Esophagus squamous epithelium (tissue), 5 donors: ENCODE measurements at places on chromosomes 7 and 10.

DNA sequence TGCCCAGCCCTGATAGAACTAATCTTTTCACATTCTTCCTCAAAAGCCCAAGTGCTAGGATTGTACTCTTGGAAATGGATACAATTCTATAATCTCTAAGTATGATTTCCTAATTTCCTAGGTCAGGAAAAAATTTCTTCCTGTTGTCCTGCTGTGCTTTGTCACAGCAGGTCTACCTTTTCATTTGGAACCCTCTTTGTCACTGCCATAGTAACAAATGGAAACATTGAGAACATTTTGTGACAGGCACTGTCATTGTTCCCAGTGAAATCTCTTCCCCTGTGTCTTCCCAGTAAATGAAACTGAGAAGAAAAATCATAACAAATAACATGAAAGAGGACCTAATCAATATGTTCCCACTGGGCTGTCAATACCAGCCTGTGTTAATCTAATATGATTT, 150.9 kb upstream of the KAT6B start:
- DNase-seq = no peak
- no peak overlapping the region for H3K4me3 ChIP-seq
- H3K27ac ChIP-seq = no peak overlapping the region
- no peaks in the 10 kb centered on the region for H3K36me3 ChIP-seq

DNA sequence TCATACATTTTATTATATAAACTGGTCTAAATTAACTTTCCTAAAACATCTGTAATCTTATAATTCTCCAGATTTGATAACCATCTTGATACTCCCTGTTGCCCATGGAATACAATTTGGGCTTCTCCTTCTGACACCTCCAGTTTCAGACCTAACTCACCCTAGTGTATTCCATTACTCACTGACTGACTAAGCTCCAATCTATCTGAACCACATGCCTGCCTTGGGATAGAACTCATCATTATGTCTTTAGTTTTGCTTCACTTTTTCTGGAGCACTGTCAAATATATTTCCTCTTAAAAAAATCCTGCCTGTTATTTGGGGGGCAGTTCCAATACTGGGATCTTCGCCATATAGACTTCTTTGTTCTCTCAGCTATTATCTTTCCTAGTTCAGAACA, 4.9 kb upstream of the FOXP2 start:
- no peak overlapping the region for H3K27ac ChIP-seq
- peaks cover 3% of the 10 kb centered on the region for H3K4me1 ChIP-seq
- no peaks in the 10 kb centered on the region for H3K27me3 ChIP-seq
- H3K36me3 ChIP-seq = no peaks in the 10 kb centered on the region
- no peak for DNase-seq

DNA sequence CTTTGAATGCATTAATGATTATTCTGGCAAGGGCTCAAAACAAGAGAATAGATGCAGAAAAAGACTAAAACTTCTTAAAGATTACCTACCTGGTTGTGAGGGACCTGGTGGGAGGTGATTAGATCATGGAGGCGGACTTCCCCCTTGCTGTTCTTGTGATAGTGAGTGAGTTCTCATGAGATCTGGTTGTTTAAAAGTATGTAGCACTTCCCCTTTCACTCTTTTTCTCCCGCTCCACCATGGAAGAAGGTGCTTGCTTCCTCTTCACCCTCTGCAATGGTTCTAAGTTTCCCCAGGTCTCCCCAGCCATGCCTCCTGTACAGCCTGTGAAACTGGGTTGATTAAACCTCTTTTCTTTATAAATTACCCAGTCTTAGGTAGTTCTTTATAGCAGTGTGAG, 226.6 kb downstream of the ARHGAP12 start:
- no peaks in the 10 kb centered on the region for H3K36me3 ChIP-seq
- no peak for DNase-seq
- H3K4me1 ChIP-seq = peaks cover 73% of the 10 kb centered on the region
- H3K27me3 ChIP-seq = no peaks in the 10 kb centered on the region
- H3K27ac ChIP-seq = peak overlapping the region; percentile 85

GRCh38 chr10:46317370-46317769, 30.6 kb downstream of the ANTXRL start:
- H3K27ac ChIP-seq = no peak overlapping the region
- H3K36me3 ChIP-seq = no peaks in the 10 kb centered on the region

DNA sequence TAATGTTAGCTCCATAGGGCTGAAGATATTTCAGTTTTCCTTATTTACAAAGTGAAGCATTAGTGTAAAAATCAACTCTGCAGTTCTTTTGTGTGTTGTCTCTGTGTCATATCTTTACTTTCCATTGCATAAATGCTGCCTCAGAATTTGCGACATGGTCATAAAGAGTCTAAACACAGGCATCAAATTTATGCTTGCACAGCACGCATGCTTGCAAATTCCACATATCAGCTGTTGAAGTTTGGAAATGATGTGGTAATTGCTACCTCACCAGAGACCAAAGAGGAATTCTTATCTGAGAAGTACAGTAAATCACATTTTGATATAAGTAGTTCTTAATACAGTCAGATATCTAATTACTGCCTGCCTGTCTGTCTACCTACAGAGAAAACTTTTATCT, 348.2 kb upstream of the GRM3 start:
- H3K27me3 ChIP-seq = no peaks in the 10 kb centered on the region
- H3K36me3 ChIP-seq = no peaks in the 10 kb centered on the region
- H3K4me3 ChIP-seq = no peak overlapping the region
- no peaks in the 10 kb centered on the region for H3K4me1 ChIP-seq
- H3K27ac ChIP-seq = no peak overlapping the region

- H3K4me3 ChIP-seq = no peak overlapping the region
- H3K27me3 ChIP-seq = peaks cover 10% of the 10 kb centered on the region
- no peaks in the 10 kb centered on the region for H3K36me3 ChIP-seq
- no peak for DNase-seq
Measured at GRCh38 chr10:78604286-78604685, 464.5 kb upstream of the ZMIZ1 start.

DNA sequence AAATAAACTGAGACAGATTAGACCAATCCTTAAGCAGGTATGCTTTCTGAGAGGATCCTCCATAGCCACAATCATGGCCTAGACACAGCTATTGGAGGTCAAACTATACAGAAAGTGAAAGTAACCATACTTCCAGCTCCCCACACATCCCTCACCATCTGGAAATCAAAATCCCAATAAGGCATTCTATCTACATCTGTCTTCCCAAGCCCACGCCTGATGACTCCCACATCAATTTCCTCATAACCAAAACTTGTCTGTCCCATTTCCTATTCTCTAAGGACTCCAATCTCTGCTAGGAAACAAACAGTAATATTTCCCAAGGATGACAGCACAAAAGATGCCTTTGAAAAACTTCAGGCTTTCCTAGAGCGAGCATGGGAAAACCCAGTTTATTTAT, 247.3 kb upstream of the HPS1 start:
- H3K4me1 ChIP-seq = no peaks in the 10 kb centered on the region
- H3K36me3 ChIP-seq = no peaks in the 10 kb centered on the region
- H3K4me3 ChIP-seq = no peak overlapping the region
- H3K27me3 ChIP-seq = no peaks in the 10 kb centered on the region
- no peak for DNase-seq

DNA sequence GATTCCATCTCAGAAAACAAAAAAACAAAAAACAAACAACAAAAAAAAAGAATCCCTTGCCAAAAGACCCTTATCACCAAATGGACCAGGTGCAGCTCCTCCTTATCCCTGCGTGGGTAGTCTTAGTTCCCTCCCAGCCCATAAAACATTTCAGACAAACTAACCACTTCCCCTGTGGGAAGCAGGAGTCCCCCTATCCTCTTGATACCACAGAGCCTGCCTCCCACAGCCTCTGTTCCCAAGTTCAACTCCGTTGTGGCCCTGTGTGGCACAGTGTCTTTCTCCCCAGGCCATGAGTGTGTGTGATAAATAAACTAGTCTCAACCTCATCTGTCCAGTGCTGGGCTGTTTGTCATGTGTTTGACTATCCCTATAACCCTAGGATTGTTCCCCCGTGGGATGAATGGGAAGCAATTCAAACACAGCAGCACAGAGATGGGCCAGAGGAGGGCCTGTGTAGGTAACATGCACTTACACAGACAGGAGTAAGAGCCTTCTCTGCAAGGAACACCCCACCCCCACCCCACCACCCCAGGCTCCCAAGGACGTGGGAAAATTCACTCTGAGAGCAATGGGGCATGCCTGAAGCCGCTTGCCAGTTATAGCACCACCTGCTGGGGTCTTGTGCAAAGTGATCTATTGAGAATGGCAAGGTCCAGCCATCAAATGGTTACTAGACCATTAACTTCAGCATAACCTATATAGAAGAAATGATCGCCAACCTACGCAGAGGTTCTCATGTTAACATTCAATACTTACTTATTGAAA, 147.1 kb upstream of the GHITM start:
- no peak overlapping the region for H3K27ac ChIP-seq
- no peak overlapping the region for H3K4me3 ChIP-seq
- no peaks in the 10 kb centered on the region for H3K4me1 ChIP-seq
- no peaks in the 10 kb centered on the region for H3K36me3 ChIP-seq
- no peak for DNase-seq

DNA sequence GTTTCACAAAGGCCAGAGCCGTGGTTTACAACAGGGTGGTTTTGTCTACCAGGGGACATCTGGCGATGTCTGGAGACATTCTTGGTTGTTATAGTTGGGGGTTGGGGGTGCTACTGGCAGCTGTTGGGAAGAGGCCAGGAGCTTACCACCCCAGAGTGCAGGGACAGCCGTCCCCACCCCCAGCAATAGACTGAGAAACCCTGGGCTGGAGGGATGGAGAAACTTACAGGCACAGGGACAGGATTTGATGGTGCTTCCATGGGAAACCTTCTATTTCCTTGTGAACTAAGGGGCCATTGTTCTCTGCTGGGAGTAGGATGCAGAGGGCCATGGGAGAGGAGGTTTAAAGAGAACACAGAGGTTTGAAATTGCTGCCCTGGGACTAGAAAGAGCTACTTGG, 10.9 kb downstream of the ADCK2 start:
- no peak overlapping the region for H3K4me3 ChIP-seq
- H3K27ac ChIP-seq = no peak overlapping the region
- no peak for DNase-seq
- H3K4me1 ChIP-seq = no peaks in the 10 kb centered on the region
- H3K27me3 ChIP-seq = no peaks in the 10 kb centered on the region

DNA sequence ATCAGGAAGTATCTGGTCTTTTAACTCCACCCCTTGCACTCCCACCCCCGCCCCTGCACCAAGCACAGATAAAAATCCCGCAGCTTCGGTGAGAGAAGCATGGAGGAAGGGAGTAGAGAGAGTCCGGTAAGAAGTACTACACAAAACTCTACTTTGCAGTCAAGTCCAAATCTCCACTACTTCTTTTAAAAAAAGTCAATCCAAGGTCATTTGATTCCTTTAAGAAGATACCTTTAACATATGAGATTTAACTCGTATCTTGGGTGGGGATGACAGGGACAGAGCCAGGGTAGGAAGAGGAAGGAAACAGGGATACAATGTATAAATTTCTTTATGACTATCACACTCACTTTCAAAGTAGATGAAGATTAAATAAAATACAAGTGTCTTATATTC, 132.1 kb downstream of the NRBF2 start:
- no peaks in the 10 kb centered on the region for H3K36me3 ChIP-seq
- no peak for DNase-seq
- peak overlapping the region; percentile 95 for H3K27ac ChIP-seq
- H3K4me3 ChIP-seq = peak overlapping the region; percentile 72

- no peaks in the 10 kb centered on the region for H3K36me3 ChIP-seq
- DNase-seq = no peak
- H3K27me3 ChIP-seq = peaks cover 14% of the 10 kb centered on the region
- no peak overlapping the region for H3K27ac ChIP-seq
- H3K4me3 ChIP-seq = no peak overlapping the region
Measured at GRCh38 chr7:21149809-21150208, 278.1 kb upstream of the SP4 start.

- no peaks in the 10 kb centered on the region for H3K27me3 ChIP-seq
- no peak overlapping the region for H3K27ac ChIP-seq
- DNase-seq = no peak
- peaks cover 40% of the 10 kb centered on the region for H3K4me1 ChIP-seq
Measured at GRCh38 chr7:30906014-30906413, 5.6 kb upstream of the AQP1 start.

GRCh38 chr7:89129600-89130375, 334.3 kb upstream of the TEX47 start:
- no peak overlapping the region for H3K27ac ChIP-seq
- H3K27me3 ChIP-seq = no peaks in the 10 kb centered on the region
- no peaks in the 10 kb centered on the region for H3K36me3 ChIP-seq
- no peaks in the 10 kb centered on the region for H3K4me1 ChIP-seq
- no peak for DNase-seq

GRCh38 chr10:58543141-58543540, 30.5 kb downstream of the BICC1 start:
- H3K4me1 ChIP-seq = no peaks in the 10 kb centered on the region
- no peaks in the 10 kb centered on the region for H3K36me3 ChIP-seq
- DNase-seq = no peak

GRCh38 chr7:129750091-129750490, 138.6 kb downstream of the NRF1 start:
- no peaks in the 10 kb centered on the region for H3K27me3 ChIP-seq
- DNase-seq = no peak
- no peak overlapping the region for H3K27ac ChIP-seq
- H3K36me3 ChIP-seq = peaks cover 60% of the 10 kb centered on the region

DNA sequence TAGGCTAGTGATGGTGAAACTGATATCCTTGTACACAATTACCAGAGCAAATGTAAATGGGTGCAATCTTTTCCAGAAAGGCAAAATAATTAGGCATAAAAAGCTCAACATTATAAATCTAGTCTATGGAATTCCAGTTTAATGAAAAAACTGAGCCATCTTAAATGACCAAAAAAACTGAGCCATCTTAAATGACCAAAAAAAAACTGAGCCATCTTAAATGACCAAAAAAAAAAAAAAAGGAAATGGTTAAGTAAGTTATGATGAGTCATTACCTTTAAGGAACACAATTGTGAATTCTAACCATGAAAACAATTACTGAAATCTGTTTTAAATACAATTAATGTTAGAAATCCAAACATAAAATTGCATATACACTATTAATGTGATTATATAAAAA, 25.3 kb downstream of the USP6NL start:
- H3K4me1 ChIP-seq = no peaks in the 10 kb centered on the region
- H3K4me3 ChIP-seq = no peak overlapping the region
- no peak overlapping the region for H3K27ac ChIP-seq
- no peak for DNase-seq
- no peaks in the 10 kb centered on the region for H3K27me3 ChIP-seq

- H3K27ac ChIP-seq = no peak overlapping the region
- no peaks in the 10 kb centered on the region for H3K4me1 ChIP-seq
- no peaks in the 10 kb centered on the region for H3K27me3 ChIP-seq
- DNase-seq = no peak
- no peaks in the 10 kb centered on the region for H3K36me3 ChIP-seq
Measured at GRCh38 chr10:15347150-15347549, 23.9 kb downstream of the FAM171A1 start.

DNA sequence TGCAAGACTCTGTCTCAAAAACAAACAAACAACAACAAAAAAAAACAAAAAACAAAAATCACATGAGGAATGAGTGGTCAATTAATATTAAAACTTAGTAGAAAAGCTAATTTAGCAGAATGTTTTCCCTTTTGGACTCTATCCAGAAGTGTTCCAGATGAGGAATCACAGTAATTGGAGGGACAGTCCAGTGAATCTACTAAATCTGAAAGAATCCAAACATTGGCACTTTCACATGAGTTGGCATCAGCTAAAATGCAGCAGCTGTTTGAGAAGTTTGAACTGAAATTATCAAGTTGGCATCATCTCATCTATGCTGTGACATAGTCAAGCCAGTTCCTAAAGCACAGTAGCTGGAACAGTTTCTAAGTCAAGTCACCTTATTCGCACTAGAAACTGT, 367.8 kb downstream of the PPP1R3A start:
- no peaks in the 10 kb centered on the region for H3K4me1 ChIP-seq
- H3K4me3 ChIP-seq = no peak overlapping the region
- no peaks in the 10 kb centered on the region for H3K36me3 ChIP-seq

- H3K27me3 ChIP-seq = no peaks in the 10 kb centered on the region
- H3K4me3 ChIP-seq = no peak overlapping the region
- DNase-seq = no peak
- no peaks in the 10 kb centered on the region for H3K4me1 ChIP-seq
- no peak overlapping the region for H3K27ac ChIP-seq
Measured at GRCh38 chr10:13907570-13907969, 320.8 kb downstream of the PRPF18 start.
